ENCODE measurements at places on chromosomes 5 and 9. TPM values are rescaled to one million over a fixed set of nuclear protein-coding genes. Genes with fewer than 3 reads are reported as not detected.

The KIF12 gene
- total RNA-seq = not detected

The IL4 gene
- not detected for total RNA-seq

GRCh38 chr9:108399851-108400250, 455.9 kb downstream of the ACTL7B start:
- no peak for DNase-seq

The DRD1 gene
- total RNA-seq = not detected

GRCh38 chr5:168917947-168918600, 338.9 kb upstream of the PANK3 start:
- DNase-seq = no peak

DNA sequence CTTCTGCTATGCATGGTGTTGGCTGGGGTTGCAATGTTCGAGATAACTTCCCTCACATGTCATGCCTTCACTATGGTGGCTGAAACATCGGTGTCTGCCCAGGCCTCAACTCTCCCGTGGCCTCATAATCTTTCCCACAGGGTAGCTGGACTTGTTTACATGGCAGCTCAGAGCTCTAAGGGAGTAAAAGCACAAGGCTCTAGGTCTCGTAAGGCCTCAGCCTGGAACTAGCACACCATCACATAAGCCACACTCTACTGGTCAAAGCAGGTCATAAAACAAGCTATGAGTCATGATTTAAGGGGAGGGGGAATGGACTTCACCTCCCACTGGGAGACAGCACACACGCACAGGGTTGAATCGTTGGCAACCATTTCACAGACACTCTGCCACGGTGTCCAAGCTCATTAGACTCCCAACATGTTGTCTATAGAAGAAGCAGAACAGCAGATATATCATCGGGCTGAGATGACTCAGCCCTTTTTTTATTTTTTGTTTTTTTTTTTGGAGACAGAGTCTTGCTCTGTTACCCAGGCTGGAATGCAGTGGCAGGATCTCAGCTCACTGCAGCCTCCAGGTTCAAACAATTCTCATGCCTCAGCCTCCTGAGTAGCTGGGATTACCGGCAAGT, 66.8 kb upstream of the IL17B start:
- peak; percentile 48 for DNase-seq

- DNase-seq = no peak
Measured at GRCh38 chr5:141805874-141806595, 72.2 kb downstream of the PCDH1 start.

- DNase-seq = no peak
Measured at GRCh38 chr9:134770972-134771971, 109.3 kb upstream of the FCN2 start.

DNA sequence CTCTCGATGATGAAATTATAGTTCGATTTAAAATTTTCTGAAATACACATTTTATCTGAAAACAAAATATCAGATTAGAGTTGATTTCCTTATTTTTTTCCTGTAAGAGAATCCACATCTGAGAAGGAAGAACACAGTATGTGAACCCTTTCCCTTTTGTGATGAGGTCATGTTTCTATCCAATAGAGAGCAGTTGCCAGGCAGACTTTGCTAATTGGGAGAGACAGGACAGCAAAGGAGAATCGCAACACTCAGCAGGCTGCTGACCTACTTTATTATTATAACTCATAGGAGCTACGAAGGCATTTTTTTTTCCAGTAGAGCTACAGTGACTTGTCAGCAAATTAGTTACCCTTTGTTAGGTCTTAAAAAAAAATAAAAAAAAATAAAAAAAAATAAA, 242.1 kb downstream of the HCN1 start:
- no peak for DNase-seq

The PCDHB16 gene
- 0.32 TPM for total RNA-seq

- DNase-seq = no peak
Measured at GRCh38 chr5:94174748-94175411, 433.5 kb upstream of the POU5F2 start.

The SPINK6 gene
- 0.52 TPM for total RNA-seq

The EPB41L4A gene
- total RNA-seq = not detected

DNA sequence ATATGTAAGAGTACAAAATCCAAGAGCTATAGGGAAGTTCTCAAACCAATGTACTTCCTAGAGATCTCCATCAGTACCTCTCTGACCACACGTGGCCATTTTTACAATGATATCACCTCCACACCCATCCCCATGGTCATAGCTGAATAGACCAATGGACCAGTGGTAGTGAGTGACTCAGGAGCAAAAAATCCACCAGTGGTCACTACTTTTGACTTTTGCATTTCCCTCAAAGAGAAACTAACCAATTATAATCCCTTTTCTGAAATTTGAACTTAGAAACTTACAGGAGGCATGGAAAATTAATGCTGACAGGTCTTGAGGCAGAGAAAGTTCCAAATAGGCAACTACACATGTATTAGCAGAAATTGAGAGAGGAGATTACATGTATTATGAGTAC, 238.4 kb downstream of the TRPM3 start:
- DNase-seq = no peak

- no peak for DNase-seq
Measured at GRCh38 chr5:100772006-100772405, 131.1 kb downstream of the ST8SIA4 start.

The AK1 gene
- 41.9 TPM for total RNA-seq

DNA sequence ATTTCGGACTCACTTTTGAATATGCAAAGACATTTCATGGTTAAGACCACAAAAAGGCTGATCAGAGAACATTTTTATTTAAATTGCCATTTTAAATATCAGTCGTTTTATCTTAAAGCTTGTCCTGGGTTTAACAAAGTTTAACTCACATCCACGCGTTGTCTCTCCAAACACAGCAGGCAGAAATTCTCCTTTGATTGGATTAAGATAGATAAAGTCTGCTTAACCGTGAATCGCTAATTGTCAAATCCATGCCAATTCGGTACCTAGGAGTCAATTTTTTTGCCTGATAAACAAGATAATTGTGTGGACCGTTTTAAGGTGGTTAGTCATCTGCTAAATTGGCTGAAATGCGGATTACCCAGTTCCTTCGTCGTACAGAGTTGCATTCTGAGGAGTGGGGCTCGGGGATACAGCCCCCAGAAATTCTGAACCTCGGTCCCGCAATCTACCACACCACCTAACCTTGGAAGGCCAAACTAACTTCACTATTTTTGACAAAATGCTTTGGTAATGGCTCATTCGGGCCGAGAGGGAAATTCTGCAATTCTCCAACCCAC, 665 bp upstream of the BTF3 start:
- no peak for DNase-seq

The FOXB2 gene
- not detected for total RNA-seq

The PCDHB10 gene
- 0.72 TPM for total RNA-seq

The GFRA3 gene
- 0.05 TPM for total RNA-seq

DNA sequence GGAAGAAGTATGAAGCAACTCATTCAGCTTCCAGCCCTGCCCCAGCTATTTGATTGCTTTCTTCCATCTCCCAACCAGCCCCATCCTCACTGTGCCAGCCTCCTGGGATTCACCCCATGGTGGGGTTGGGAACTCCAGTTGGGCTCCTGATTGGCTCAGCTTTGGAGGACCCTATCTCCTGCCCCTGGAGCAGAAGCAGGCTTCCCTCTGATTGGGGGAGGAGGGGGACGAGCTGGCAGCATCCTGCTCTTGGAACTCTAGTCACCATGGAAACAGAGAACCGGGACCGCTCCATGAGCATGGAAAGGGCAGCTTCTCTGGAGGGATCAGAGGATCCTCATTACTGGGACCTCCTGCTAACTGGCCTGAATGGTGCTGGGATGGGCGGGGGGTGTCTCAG, 2.6 kb downstream of the SLC6A7 start:
- no peak for DNase-seq

DNA sequence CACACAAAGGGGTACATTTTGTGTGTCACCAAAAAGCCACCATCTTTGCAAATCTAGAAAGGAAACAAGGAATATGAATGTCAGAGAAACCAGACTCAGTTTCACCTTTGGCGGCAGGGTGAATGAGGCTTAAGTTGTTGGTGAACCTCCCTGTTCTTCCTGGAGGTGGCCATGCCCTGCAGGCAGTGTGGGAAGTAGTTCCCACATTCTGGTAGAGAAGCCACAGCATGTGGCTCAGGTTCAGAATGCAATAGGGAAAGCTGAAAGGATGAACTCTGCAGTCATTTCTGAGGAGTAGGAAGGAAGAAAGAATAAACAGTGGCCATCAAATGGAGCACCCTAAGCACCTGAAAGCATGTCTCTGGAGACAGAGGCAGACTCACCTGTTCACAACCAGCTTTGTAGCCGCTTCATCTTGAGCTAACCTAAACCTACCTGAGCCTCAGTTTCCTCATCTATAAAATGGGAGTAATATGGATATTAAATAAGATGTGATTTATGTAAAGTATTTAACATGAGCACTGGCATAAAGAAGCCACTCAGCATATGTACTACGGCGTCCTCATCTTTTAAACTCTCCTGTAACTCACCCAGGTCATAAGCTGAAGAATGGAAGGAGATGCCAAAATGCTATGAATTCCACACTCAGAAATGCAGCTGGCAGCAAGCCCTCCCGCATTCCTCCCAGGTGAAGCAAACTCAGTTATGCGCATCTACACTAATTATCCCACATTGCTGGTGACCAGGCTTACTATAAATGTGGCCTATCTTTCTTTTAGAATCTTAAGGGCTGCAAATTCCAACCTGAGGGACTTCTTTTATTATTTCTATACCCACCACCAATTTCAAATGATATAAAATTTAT, 86.0 kb downstream of the ZNF608 start:
- DNase-seq = no peak

DNA sequence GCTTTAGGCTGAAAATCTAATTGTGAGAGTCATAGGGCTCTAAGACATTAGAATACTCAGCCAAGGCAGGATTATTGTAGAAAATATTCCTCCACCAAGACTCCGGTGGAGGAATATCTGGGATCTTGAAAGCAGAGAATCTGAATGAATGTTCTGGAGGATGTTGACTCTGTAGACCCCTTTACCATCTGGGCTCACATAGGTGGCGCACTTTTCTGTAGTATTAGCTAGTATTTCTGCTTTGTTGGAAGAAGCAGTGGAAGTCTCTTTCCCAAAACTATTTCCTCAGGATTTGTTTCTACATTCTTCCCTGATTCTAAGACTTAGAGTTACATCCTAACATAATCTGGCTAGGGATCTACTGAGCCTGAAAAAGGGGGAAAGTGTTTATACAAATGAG, 752.4 kb upstream of the SEMA6A start:
- no peak for DNase-seq

GRCh38 chr9:5893134-5893505, 2.4 kb downstream of the MLANA start:
- no peak for DNase-seq
